ENCODE measurements at places on chromosomes 7 and 10.

GRCh38 chr10:126598009-126598408, 72.5 kb downstream of the C10orf90 start:
- peak; percentile 7 for DNase-seq

DNA sequence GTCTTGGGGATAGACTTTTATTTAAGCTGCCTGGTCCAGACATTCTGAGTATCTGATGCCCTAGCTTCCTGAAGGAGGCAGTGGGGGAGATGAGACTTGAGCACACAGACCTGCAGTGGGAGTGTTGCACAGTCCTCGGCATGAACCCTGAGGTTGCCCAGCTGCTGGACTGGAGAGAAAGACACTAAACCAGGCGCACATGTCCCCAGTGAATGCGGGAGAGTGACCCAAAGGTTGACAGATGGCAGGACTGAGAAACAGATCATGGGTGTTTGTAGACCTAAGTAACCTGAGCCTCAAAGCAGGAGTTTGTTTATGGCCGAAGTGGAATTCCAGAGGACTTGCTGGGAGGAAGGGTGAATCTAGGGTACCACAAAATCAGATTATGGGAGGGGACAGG, 15.7 kb upstream of the MSRB2 start:
- no peak for DNase-seq

DNA sequence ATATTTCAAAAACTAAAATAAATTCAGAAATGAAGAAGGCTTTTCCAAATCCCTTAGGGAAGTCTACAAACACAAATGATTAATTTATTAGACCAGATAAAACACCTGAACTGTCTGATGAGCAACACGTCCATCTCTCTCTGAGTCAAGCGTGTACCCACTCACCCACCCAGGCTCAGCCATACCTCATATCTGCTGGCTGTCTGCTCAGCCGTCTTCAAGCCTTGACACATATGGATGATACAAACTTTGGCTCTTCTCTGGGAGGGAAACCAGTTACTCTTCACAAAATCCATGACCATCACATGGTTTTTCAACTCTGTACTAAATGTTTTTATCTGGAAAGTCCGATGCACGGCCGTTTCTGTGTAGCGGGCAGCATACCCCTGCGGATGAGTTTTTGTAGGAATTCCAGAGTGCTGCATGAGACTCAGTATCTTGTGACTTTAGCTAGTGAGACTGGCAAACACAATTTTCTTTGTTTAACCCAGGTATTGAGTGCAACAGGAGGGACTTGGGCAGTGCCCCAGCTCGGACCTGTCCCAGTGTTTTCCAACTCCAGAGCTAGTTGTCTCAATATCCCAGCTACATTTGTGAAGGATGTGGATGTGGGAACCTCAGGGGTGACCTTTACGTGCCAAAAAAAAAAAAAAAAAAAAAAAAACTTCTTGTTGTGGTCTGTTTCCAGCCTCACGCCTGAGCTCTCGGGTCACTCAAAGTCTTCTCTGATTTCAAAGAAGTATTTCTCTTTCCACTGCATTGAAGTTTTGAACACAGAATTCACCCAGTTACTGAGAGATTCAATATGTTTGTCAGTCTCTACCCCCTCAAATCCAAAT, at the start of gene C10orf90:
C10orf90 (minus strand) TSS at position 638 of the 839 bp plus-strand sequence; CDS start at position 425, 213 bp downstream.
- DNase-seq: no peak

DNA sequence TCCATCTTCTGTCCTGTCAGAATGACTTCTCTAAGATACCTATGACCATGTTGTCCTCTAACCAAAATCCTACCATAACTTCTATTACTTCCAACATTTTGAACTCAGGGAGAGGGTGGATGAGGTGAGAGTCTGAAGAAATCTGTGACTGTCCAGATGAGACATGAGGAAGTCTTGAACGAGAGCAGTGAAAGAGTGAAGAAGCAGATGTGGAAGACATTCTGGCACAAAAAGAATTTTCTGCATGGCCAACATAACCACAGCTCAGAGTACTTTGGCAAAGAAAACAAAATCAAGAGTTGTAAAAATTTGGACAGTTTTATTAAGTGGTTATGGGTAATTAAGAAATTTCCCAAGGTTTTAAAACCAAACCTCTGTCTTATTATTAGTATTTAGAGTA, 141.6 kb downstream of the CPEB3 start:
- DNase-seq: no peak

GRCh38 chr10:83346266-83346910, 792.9 kb upstream of the GHITM start:
- no peak for DNase-seq

DNA sequence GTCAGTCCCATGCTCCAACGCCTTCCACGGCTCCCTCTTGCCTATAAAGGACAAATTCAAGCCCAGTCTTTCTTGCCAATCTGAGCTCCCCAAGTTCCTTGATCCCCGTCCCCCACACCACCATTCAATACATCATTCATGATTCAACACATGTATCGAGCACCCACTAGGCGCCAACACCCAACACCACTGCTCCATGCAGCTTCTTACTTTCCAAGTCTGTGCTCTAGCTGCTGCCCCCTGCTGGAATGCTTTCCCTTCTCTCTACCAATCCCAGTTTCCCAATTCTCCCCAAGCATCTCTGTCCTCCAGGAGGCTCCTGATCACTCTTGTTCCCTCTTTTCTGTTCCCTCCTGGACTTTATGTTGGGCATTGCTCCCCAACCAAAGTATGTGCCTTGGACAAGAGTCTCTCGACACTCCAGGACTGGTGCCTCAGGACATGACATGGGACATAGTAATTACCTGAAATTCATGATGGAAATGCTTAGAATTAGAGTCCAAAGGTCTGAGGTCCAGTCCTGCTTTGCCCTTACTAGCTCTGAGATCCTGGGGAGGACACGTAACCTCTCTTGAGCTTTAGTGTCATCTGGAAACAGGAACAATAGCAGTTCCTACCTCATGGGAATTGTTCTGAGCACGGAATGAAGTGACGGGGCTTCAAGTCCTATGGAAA, 172.7 kb downstream of the NEURL1 start:
- DNase-seq: no peak

DNA sequence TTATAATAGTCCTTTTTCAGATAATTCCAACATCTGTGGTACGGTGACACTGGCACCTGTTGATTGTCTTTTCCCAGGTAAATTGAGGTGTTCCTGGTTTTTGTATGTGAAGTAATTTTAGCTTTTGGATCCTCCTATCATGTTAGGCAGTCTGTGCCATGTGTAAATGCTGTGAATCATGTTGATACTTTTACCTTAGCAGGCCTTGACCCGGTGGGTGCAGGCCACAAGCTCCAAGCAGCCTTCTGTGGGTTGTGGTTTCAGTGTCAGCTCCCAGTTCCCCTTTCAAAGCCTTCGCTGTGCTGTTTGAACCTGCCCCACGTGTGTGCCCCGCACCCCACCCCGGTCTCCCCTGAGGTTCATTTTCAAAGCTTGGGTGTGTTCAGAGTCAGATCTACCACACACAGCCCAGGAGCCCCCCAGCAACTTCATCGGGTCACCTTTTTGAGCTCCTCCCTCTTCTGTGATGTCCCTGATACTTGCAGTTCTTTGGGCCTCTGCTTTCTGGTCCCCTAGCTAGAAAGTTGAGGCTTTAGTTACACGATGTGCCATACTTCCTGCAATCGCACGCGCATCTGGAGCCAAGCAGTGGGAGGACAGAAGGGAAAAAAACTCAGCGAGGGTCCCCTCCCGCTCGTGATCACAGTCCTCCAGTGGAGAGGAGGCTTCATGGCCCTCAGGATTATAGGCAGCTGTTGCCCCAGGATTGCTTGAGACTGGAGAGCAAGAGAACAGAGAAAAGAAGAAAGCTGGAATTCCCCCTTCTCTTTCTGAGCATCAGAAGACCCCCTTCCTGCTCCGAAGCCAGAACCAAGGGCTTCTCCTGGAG, 8.7 kb upstream of the BHLHA15 start:
- peak; percentile 79 for DNase-seq

- no peak for DNase-seq
Observed at GRCh38 chr7:151869455-151869854, 7.5 kb downstream of the PRKAG2 start.

DNA sequence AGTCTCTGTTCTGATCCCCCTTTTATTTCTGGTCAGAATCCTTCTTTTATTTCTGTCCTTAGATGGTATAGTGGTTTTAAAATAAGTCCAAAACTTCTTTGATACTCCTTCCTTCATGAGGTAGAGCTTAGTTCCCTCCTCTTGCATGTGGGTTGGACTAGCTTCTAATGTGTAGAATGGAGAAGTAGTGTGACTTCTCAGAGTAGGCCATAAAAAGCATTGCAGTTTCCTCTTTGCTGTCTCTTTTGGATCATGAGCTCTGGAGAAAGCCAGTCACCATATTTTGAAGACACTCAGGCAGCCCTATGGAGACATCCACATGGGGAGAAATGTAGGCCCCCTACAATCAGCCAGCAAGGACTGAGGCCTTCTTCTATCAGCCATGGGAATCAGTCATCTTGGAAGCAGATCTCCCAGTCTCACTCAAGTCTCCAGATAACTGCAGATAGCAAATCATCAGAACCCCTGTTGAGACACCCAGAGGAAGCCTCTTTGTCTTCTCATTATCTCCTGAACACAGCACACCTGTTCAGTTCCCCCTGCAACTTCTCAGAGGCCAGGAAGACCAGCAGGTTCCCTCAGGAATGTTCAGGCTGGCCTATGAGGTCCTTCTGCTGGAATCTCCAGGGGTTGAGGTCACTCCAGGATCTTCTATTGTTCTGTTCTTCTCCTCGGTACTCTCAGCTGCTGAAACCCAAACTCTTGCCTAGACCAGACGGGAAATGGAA, 511.9 kb upstream of the ZMIZ1 start:
- DNase-seq: no peak
